ENCODE measurements at places on chromosomes 7 and 10.

- DNase-seq = no peak
Measured at GRCh38 chr10:35667270-35667889, 25.3 kb upstream of the FZD8 start.

- no peak for DNase-seq
Measured at GRCh38 chr10:112471878-112472487, 25.0 kb downstream of the VTI1A start.

DNA sequence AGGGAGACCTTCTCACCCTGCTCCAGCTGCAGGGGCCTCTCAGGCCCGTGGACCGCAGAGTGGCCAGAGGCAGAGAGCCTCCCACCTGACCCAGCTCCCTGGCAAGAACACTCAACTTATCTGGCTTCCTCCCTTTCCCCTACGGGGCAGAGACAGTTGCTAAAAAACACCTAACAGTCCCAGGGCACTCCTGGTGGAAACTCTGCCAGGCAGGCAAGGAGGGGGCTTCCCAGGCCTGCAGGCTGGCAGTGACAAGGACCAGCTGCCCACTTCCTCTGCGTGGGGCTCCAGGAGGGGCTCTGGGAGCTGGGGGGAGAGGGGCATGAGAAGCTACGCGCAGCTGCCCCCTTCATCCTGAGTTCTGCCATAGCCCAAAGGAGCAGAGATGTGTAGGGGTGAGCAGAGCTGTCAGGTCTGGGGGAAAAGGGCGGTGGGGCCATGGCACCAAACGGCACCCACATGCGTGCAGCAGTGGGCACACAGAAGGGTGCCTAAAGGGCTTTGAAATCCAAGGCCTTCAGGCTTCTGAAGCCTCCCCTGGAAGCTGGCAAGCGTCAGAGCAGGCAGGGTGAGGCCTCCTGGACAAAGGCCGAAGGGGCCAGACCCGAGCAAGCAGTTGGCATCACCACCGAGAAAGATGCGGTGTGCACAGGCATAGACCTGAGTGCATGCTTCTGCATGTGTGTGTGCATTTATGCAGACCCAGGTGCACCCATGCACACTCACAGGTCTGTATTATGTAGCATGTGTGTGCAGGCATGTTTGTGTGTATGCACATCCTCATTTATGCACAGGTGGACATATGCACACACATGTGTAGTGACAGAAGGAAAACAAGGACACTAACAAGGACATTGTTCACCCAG is 14.4 kb downstream of the SPOCK2 start:
- DNase-seq = no peak

GRCh38 chr10:44425466-44425865 is 40.6 kb upstream of the CXCL12 start:
- no peak for DNase-seq

- no peak for DNase-seq
Measured at GRCh38 chr7:25852211-25852938, 299.6 kb upstream of the NFE2L3 start.

DNA sequence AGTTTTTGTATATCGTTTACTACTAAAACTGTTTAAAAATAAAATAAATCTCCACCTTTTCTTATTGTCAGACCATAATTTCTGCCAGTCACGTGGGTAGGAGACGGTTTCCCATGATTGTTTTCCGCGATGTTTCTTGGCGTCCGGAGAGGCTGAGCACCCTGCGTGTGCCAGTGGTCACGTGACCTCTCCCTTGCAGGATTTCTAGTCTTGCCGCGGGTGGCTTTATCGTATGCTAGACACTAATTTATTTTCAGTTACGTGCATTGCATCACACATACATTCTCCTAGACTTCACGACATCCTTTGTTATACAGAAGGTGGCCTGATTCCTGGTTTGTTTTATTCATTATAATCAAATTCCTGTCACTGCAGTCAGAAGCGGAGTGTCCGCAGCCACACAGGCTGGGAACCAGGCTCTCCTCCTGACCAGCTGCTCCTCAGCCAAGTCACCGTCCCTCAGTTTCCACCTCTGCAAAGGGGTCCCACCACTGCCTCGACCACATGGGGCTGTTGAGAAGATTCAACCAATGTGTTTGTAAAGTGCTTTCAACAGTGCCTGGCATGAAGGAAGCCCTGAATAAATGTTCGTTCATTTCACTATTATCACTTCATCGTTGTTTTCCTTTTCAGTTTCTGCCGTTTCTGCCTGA is 203.2 kb upstream of the PPP2R2D start:
- DNase-seq = no peak

- no peak for DNase-seq
Measured at GRCh38 chr10:100683545-100684300, 61.7 kb upstream of the PAX2 start.

Measured in activated CD8-positive, alpha-beta memory T cell treated with anti-CD3 and anti-CD28 coated beads, Interleukin-2, amount 50 U/mL, for 4 hours (primary cell).